ENCODE measurements at places on chromosomes 2 and 18.

DNA sequence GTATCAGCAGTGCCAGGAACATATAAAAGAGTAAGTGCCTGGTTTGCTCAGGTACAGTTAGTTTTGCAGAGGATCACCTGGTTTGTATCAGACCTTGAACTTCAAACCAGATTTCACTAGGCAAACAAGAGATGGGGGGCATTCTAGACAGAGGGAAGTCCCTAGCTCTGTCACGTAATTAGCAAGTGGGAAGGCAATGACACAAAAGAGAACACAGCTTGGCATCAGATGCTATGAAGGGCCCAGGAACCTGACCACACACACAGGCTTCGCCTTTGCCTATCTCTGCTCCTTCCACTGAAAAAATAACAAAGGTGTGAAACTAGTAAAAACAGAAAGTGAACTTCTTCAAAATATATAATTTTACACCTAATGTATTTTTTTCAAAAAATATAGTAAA is 62.6 kb downstream of the CERKL start:
- peak; percentile 11 for DNase-seq

- no peak for DNase-seq
Measured at GRCh38 chr18:25169701-25170100, 182.3 kb downstream of the ZNF521 start.

GRCh38 chr2:112661656-112662305 is 16.0 kb downstream of the SLC20A1 start:
- no peak for DNase-seq

DNA sequence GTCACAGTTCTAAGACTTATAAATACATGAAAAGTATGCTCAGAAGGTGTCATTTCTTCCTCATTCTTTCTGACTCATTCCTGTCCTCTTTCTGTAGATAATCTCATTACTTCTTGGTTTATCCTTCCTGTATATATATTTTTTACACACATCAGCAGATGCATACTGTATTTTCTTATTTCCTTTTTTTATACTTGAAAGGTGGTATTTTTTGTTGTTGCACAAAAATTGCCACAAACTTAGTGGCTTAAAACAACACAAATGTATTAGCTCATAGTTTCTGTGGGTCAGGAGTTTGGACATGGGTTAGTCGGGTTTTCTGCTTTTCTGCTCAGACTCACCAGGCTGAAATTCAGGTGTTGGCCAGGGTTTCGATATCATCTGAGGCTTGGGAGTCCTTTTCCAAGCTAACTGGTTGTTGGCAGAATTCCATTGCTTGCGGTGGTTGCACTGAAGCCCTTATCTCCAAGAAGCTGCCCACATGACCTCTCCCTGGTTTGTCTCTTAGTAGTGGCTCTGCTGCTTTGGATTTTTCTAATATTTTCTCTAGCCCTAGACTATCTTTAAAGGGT is 162.6 kb downstream of the FMNL2 start:
- DNase-seq: peak; percentile 50

DNA sequence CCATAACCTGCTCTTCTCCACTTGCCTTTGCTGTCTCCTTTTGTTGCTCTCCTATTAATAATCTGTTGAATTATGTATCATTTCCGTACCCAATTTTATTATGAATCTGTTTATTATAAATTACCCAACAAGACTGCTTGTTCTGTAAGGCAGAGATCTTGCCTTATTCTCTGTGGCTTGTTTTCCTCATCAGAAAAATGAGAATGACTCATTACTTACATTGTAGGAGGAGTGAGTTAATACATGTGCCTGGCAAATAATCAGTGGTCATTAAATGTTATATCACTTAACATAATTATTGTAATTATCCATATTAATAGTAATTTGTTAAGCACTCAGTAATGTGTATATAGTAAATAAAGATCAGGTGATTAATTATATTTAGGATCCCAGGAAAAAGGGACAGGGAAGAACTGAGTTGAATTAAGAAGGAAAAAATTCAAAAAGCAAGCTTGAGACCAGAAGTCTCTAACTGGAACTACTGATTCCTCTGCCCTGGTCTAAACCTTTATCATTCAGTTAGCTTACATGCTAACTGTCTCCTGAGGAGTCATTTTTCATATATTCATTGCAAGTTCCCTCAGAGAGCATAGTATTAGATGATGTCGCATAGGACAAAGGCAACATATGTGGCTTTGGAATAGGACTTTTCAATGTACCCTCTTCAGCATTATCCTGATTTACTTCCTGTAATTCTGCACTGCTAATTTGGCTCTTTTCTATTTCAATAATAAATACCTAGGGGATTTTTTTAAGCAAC is 335.7 kb downstream of the GALNT13 start:
- no peak for DNase-seq

DNA sequence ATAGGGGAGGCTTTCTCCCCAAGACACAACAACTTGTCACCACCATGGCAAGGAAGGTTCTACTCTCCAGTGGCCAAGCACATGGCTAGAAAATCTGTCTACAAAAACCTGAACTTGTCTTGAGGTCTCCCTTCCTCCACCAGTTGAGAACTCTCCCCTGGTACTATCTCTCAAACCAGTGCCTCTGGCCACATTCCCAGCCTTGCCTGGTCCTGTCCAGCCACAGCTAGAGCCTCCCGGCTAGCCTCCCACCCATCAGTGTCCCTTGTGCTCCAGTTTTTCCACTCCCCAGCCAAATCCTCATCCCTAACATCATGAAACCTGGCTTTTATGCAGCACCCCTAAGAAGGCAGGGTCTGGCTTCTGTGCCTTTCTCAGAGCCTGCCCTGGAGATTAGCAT is 21.2 kb upstream of the FZD5 start:
- no peak for DNase-seq

DNA sequence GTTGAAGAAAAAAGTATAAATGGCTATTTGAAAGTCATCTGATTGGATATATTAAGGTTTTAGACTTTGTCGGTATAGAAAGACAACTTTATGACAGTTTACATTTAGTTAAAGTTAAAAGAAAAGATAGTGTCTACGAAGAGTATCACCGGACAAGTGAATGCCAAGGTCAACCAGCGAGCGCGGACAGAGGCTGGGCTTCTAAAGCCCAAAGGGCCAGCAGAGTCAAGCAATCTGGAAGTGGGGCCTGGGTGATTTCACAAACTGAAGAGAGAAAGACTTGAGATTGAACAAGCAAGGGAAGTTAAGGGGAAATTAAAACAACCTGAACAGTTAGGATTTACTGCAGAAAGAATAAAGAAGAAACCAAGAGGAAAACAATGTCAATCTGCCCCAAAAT is 16.3 kb downstream of the ZNF521 start:
- no peak for DNase-seq

- DNase-seq: no peak
Measured at GRCh38 chr2:64128943-64129391, 15.3 kb downstream of the PELI1 start.

DNA sequence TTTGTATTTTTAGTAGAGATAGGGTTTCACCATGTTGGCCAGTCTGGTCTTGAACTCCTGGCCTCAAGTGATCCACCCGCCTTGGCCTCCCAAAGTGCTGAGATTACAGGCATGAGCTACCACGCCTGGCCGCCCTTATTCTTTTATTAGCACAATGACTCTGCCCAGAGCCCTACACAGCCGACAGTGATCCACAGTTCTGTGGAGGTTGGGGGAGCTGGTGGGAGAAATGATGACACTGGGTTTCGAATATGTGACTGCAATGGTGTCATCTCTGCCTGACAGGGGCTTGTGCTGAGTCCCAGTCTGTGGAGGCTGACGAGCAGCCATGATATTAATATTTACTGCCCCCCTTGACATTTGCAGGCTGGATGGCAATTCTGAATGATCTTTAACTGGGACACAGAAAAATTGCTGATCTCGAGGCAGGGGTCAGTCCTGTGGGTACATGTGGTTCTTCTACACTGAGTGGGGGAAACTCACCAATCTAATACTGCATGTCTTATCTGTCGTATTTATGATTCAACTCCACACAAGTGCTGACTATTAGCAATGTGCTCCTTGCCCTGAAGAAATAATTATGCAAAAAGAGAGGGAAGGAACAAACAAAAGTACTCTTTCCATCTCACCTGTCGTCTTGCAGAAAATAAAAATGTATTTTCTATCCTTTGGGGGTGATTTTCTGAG is 6.3 kb upstream of the CTAGE1 start:
- no peak for DNase-seq

GRCh38 chr2:11738589-11739436 is 7.6 kb upstream of the LPIN1 start:
- DNase-seq: peak; percentile 62

DNA sequence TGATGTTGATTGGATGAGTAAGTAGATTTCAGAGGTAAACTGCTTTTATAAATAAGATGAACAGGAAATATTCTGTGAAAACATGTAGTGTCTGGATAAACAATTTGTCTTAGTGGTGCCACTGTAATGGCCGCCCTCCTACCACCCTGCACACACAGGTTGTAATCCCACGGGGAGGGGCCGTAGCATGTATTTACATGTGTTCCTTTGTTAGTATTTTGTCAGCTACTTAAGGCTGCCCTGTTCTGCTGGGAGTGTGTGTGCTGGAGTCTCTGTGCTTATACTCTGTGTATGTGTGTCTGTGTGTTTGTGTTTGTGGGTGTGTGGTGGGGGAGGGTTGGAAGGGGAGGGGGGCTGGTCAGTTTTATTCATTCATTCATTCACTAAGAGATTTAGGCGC is 5.1 kb downstream of the TSHZ1 start:
- no peak for DNase-seq

DNA sequence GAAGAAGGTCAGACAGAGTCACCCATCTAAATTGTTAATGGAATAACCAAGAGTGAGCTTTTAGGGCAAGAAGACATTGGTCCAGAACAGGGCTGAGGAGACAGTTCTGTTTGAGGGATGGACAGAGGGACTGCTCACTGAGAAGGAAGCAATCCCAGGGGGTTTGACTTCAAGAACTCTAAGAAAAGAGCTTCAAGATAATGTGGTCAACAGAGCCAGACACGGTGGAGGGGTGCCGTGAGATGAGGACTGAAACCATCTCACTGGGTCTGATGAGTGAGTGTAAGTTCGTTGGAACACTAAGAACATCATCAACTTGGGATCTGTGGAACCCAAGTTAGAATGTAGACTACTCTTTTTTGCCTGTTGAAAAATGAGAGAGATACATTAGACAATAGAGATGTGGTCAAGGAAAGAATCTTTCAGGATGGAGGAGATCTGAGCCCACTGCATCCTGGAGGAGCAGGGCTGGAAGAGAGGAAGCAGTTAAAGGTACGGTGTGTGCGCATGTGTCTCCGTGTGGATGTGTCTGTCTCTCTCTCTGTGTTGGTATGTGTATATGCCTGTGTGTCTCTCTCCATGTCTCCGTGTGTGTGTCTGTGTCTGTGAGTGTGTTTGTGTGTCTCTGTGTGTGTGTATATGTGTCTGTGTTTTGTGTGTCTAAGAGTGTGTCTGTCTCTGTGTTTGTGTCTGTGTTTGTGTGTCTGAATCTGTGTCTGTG is 172.1 kb downstream of the MYCN start:
- DNase-seq: no peak

DNA sequence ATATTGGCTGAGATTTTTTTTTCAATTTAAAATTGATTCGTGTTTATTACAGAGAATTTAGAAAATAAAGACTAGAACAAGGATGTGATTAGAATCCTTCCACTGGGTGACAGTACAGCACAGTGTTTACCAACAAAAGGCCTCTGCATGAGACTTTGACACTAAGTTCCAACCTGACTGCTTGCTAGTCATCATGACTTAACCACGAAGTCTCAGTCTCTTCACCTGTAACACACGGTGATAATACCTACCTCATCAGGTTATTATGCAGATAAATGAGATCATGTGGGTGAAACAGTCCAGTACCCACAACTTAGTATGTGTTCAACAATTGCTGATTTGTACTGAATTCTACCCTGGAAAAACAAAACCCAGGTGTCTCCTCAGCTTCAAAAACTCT is 151.2 kb downstream of the STK39 start:
- no peak for DNase-seq

GRCh38 chr18:8379187-8379941 is 229.9 kb upstream of the RAB12 start:
- no peak for DNase-seq

GRCh38 chr2:137929519-137929916 is 34.8 kb upstream of the HNMT start:
- DNase-seq: no peak

DNA sequence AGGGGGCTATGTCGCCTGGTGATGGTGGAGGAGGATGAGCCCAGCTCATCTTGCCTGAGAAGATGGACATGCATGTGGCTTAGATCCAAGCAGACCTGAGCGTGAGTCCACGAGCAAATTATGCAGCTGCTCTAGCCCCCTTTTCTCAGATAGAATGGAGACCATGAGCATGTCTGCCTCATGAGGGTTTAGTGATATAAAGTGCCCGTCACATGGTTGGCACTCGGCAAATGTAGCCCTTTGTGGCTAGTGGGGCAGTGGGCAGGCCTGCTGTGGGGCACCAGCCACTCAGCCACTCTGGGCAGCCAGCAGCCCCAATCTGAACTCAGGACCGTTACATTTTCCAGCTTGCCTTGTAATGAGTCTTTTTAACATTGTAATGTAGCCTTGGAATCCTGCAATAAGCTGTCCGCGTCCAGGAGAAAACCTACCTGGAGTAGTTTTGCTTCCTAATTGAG is 92.1 kb upstream of the HS6ST1 start:
- no peak for DNase-seq

DNA sequence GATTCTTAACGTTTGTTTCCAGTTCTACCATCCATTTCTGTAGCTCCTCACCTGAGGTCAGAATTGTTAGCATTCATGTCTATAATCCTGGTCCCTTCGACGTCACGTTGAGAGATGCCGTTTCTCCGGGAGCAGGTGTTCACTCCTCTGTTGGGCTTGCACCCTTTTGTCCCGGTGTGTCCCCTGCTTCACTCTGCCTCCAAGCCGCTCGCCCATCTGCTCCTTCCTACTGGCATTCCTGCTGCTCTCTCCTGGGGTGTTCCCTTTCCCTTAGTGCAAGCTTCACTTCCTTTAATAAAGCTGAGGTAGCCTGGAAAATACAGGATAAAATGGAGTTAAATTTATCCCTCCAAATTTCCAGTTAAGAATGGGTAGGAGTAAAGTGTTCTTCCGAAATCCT is 61.9 kb upstream of the CABYR start:
- DNase-seq: no peak

DNA sequence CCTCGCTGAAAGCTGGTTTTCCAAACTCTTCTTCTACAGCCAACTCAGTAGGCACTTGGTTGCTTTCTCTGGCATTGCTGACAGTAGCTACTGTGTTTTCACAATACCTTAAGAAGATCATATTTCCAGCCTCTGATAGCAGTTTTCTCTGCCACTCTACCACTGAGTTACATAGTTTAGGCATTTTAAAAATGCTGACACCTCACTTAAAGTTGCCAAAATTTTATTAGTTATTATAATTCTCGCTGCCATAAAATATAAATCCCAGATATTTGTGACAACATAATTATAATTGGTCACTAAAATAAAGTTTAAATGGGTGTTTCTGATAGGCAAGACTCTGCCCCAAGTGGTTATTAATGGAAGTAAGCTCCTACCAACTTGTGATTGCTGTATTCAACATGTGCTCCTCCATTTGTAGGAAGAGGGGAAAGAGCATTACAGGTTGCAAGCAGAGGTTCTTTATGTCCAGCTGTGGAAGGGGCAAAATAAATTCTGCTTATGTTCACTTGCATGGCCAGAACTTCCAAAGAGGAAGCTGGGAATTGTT is 1202.8 kb downstream of the CNTNAP5 start:
- peak; percentile 8 for DNase-seq

- peak; percentile 34 for DNase-seq
Measured at GRCh38 chr2:136932700-136933099, 167.4 kb downstream of the THSD7B start.

GRCh38 chr2:230226051-230226551 is 565 bp downstream of the SP140 start:
- peak; percentile 83 for DNase-seq

- DNase-seq: no peak
Measured at GRCh38 chr2:62826141-62826540, 120.6 kb downstream of the EHBP1 start.

GRCh38 chr2:61878761-61879160 is 9.7 kb downstream of the CCT4 start:
- DNase-seq: no peak

Data from GM12865 (cell line).